Heart left ventricle (tissue), 16 donors: ENCODE measurements at places on chromosomes 2 and 18.

GRCh38 chr2:15555760-15556193 is 5.4 kb downstream of the NBAS start:
- no peak for DNase-seq

DNA sequence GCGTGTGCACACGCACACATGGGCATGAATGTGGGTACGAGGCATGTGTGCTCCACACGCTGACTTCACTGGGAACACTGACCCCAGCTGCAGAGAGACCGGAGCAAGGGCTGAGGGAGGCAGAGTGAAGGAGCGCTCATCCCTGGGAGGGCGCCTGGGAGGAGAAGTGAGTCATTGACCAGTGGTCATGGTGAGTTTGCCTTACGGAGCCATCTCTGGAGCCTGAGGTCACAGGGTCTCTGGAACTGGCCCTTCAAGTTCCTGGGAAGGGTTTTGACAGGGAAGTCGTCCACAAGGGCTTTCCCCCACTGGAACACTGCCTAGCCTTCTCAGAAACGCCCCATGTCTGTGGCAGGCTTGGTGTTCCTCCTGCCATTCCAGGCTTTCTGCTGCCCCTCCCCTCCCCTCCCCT is 14.3 kb upstream of the TMEM185B start:
- no peak for DNase-seq

DNA sequence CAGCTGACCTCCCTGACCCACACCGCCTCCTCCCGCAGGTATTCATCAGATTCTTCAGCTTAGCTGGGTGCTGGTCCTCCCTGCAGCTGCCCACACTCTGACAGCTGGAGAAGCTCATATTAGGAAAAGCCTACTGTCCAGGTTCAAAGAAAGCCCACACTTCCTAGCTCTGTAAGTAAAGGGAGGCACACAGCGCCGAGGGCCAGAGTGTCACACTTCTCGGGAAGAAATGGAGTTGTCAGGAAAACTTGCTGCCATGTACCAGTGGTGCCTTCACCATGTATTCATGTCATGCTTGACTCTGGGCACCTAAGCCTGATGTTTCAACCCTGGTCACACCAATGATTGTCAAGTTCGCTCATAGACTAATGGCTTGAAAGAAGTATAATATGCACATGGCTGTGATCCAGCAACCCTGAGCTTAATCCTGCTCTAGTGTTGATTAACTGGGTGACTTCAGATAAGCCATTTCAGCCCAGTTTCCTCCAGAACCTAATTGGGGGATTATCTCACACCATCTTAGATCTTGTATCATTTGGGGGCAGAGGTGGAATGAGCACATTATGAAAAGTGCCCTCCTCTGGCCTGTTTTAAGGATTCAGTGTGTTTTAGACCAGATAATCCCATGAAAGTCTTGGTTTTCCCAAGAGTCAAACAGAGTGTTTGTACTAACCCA is 180.3 kb upstream of the PARD3B start:
- DNase-seq: no peak

DNA sequence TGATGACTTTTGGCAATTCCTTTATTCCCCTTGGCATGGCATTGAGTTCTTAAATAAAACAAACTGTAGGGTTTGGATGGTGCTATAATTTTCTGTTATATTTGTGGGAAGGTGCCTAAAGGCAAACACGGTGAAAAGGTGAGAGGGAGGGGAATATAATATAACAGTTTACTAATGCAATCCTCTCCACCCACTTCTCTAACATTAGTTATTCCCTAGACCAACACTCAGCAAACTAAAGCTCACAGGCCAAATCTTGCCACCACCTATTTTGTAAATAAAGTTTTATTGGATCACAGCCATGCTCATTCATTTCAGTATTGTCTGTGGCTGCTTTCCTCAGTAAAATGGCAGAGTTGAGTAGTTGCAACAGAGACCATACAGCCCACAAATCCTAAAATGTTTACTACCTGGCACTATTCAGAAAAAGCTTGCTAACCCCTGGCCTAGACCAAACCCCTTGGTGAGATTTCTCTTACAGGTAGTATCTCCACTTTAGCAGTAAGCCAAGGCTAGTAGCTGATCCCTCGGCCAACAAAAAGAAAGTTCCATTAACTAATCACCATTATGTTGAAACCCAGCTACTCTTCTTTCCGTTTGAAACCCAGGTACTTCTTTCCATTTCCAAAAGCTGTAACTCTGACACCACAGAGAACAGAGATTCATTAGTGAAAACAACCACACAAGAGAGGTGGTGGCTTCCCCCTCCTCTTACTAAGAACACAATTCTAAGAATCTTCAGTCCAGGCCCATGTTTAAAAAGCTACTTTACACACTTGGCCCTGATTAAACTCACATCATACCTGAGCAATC is 136.1 kb upstream of the CHAC2 start:
- DNase-seq: no peak

- DNase-seq: no peak
Observed at GRCh38 chr2:121075006-121075551, 209.9 kb downstream of the TFCP2L1 start.

DNA sequence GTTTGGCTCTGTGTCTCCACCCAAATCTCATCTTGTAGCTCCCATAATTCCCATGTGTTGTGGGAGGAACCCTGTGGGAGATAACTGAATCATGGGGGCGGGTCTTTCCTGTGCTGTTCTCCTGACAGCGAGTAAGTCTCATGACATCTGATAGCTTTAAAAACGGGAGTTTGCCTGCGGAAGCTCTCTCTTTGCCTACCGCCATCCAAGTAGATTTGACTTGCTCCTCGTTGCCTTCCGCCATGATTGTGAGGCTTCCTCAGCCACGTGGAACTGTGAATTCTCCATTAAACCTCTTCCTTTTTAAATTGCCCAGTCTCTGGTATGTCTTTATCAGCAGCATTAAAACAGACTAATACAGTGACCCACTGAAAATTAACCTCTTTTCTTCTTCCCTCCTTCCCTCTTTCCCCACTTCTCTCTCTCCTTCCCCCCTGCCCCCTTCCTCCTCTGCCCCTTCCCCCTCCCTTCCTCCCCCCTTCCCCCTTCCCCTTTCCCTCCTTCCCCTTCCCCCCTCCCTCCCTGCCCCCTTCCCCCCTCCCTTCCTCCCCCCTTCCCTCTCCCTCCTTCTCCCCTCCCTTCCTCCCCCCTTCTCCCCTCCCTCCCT is 818.8 kb downstream of the SLC4A3 start:
- no peak for DNase-seq

DNA sequence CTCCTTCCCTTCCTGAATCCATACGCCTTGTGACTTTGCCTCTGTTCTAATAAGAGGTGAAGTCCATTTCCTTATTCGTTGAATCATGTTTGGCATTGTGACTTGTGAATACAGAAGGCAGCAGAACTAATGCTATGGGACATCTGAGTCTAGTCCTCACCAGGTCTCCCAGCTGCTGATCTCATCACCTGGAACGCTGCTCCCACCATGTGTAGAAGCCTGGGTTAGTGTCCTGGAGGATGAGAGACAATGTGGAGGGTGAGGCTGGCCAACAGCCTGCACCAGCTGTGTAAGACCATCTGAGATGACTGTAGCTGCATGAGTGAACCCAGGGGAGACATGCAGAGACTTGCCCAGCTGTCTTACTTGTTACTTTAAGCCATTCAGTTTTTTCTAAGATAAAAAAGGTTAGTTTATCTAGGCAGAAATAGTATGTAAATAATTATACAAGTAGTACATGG is 3.5 kb upstream of the HAAO start:
- DNase-seq: no peak

GRCh38 chr2:169705927-169706326 is 11.7 kb downstream of the PHOSPHO2 start:
- DNase-seq: no peak

DNA sequence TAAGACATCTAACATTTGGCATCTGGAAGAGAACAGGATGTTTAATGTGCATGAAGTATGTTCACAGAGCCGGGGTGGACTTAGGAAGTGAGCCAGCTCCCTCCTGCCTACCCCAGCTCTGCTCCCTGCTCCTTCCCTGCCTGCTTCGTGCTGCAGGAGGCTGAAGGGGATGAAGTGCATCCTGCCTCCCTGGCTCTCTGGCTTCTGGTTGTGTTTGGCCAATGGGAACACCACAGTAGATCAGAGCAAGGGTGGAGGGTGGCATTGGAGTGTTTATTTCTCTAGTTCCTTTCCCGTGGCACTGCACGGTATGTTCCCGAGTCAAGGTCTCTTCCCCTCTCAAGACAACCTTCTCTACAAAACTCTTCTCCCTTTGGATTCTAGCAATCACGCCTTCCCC is 379.9 kb downstream of the CLIP4 start:
- no peak for DNase-seq

DNA sequence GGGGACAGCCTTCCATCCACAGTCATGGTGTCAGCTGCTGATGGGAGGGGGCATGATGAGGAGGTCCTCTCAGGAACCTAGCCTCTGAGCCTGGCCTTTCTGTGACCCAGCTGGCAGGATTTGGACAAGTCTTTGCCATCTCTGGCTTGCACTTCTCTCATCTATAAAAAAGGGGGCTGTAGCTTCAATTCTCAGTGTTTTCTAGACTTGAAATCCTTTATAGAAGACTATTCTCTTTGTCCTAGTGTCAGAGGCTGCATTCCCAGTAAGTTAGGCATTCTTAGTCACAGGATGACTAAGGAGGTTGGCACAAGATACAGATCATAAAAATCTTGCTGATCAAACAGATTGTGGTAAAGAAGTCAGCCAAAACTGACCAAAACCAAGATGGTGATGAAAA is 958.5 kb downstream of the CNTNAP5 start:
- DNase-seq: no peak
